ENCODE measurements at places on chromosomes 4 and X.
A peak's percentile ranks its signal among the peaks of the same experiment; 100 is the strongest.

GRCh38 chrX:18888281-18888680, 95.6 kb downstream of the PHKA2 start:
- DNase-seq = no peak

- no peak for DNase-seq
Observed at GRCh38 chrX:38426785-38427184, 74.4 kb downstream of the OTC start.

DNA sequence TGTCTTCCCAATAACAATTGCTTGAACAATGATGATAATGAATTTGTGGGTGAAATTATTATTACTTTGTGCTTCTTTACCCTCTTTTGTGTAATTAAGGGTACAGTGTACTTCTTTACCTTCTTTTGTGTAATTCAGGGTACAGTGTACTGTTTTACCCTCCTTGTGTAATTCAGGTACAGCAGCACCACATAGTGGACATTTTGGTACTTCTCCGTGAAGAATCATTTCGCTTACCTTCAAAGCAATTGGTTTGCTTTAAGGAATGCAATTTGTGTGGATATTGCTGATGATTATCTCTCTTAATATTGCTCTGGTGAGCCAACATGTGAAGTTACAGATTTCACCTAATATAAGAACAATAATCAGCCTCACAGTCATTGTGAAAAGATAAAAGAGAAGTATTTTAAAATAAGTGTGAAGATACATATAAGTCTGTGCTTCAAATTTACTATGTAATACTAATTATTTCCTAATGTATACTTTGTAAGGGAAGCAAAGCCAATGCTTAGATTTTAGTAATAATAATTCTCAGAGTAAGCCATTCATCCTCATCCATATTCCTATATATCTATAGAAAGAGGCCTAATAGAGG, 27.2 kb upstream of the SEC24B start:
- peak; percentile 15 for DNase-seq

DNA sequence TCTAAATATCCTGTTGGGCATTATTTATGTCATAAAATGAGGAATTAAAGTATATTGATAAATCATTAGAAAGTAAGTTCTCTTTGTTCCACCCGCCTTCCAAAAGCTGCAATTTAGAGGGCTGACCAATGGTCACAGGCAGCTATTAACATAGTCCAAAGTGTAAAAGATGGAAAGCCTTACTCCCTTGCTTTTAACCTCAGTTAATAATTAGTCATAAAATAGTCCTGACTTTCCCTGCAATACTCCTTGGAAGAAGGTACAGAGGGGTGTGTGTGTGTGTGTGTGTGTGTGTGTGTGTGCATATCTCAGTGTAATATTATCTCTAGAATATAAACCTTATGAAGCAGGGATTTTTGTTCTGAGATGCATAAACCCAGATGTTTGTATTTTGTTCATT, 275.4 kb downstream of the FAT4 start:
- no peak for DNase-seq

- no peak for DNase-seq
Observed at GRCh38 chrX:130120321-130120731, 10.0 kb upstream of the ELF4 start.

DNA sequence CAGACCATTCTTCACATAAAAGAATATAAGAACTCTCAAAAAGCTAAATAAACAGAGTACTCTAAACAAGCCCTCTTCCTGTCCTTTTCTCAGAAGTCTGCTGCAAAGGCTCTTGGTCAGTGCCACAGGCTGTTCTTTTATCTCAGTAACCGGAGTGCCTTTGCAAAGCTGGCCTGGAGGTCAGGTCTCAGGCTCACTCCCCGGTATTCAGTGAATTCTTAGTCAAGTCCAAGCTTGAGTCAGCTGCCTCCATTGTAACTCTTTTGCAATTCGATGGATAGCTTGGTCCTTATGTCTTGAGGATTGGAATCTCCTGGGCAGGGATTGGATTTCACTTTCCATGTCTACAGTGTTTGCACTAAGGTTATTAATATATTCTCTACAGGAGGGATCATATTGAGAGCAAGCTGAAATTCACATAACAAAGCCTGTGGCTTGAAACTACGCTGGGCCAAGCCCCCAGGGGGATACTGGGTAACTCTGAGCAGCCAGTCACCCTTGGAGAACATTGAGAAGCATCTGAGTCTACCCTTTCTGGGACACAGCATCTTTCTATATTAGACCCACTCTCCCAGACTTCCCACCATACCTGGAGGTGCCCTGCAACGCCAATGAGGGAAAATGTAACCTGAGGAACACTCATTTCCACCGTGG, 10.0 kb upstream of the HS6ST2 start:
- DNase-seq = no peak

DNA sequence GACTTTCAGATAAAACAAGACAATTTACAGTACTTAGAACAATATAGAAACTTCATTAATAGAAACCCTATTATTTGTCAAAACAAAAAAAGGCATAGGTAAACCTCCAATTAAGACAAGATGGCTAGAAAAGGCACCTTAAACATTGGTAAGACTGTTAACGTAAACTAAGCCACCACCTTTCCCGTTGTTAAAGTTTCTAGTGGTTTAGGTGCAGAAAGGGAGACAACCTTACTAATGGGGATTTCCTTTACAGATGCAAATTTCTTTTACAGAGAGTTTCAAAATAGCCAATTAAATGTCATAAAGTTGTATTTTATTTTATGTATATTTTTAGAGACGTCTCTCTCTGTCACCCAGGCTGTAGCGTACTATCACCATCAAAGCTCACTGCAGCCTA, 7.5 kb upstream of the NXF3 start:
- no peak for DNase-seq

- no peak for DNase-seq
Observed at GRCh38 chrX:19846995-19847790, 40.2 kb downstream of the SH3KBP1 start.

- no peak for DNase-seq
Observed at GRCh38 chrX:80817002-80817401, 7.3 kb upstream of the BRWD3 start.
